Activated CD4-positive, alpha-beta T cell treated with anti-CD3 and anti-CD28 coated beads, Interleukin-2, amount 10 ng/mL, durations not matched to agents 7 days and 5 days (primary cell): ENCODE measurements at places on chromosomes 7 and 10. TPM values are rescaled to one million over a fixed set of nuclear protein-coding genes. Genes with fewer than 3 reads are reported as not detected.

The ZCCHC24 gene
- 0.52 TPM for total RNA-seq

The DRGX gene
- not detected for total RNA-seq

GRCh38 chr10:76969366-76969948, 668.2 kb downstream of the KCNMA1 start:
- no peak for DNase-seq
- H3K36me3 ChIP-seq = no peaks in the 10 kb centered on the region
- no peak overlapping the region for H3K4me3 ChIP-seq
- no peaks in the 10 kb centered on the region for H3K4me1 ChIP-seq
- no peaks in the 10 kb centered on the region for H3K27me3 ChIP-seq
- H3K27ac ChIP-seq = no peak overlapping the region

DNA sequence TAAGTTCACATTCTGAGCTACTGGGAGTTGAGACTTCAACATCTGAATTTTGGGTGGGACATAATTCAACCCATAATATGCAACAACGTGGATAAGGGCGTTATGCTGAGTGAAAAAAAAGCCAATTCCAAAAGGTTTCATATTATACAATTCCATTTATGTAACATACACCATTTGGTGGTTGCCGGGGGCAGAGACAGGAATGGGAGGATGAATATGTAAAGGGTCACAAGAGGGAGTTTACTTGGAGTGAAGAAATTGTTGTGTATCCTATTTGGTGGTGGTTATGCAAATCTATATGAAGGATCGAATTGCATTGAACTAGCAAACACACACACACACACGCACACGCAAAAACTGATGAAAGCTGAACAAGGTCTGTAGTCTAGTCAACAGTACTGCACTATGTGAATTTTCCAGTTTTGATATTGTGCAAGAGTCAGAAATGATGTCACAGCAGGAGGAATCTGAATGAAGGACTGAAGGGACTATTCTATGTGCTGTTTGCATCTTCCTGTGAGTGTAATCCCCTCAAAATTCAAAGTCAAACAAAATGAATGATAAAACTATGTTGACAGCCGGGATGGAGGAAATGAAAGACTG, 249.2 kb upstream of the HABP2 start:
- peaks cover 12% of the 10 kb centered on the region for H3K27me3 ChIP-seq
- no peaks in the 10 kb centered on the region for H3K4me1 ChIP-seq
- no peak overlapping the region for H3K4me3 ChIP-seq
- H3K36me3 ChIP-seq = no peaks in the 10 kb centered on the region
- no peak overlapping the region for H3K27ac ChIP-seq
